ENCODE measurements at places on chromosomes 3 and 15.

DNA sequence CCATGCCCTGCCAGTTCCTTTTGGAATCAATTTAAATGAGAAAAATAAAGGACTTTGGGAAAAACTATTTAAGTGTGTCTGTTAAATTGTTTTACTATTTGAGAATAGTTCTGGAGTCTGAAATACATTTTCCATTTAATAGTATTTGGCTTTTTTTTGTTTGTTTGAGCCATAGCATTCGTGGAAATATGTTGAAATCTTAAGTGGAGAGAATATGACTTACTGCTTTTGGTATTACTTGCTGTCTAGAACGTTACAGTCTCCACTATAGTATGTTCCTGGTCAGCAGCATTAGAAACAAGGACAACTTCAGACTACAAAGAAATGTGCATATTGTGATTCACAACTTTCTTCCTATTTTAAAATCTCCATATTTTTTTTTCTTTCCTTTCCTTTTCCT, 179.4 kb downstream of the GHSR start:
- DNase-seq, result no peak

- DNase-seq, result peak; percentile 26
These were observed 519 bp downstream of the ASB7 start for GRCh38 chr15:100602823-100603393.

DNA sequence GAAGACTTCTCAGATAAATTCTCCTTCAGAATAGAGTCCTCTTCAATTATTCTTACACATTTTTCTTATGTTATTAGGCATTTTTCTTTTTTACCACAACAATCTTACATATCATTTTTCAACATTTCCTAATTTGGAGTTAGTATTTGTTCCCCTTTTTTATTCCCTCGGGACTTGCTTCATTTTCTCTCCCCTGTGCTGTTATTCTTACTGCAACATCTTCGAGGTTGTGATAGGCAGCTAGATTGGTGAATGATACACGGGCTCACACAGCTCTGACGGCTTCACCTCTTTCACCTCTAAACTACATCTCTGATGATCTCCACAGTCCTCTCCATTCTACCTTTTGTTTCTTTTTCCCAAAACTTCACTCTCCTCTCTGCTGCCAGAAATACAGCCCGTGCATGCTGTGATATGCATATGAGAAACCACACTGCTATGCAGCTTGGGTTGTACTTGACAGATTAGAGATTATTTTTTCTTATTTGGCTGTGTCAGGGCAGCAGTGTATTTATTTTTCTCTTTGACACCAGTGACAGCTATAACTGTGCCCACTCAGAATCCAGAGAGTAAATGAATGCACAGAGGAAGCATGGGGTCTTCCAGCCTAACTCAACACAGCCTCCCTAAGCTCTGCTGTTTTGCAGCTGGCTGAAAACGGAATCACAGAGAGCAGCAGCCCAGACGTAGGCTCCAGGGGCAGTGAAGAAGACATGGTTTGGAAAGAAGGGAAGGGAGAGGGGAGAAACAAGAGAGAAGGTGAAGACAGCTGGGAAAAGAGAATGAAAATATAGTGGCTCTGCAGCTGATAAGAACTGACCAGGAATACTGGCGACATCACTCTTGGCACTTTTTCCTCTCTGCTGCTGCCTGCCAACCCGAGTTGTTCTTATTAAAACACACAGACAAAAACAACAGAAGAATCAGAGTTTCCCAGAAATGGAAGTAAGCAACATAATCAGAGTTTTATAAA, 61.8 kb downstream of the SLC9A9 start:
- no peak for DNase-seq

DNA sequence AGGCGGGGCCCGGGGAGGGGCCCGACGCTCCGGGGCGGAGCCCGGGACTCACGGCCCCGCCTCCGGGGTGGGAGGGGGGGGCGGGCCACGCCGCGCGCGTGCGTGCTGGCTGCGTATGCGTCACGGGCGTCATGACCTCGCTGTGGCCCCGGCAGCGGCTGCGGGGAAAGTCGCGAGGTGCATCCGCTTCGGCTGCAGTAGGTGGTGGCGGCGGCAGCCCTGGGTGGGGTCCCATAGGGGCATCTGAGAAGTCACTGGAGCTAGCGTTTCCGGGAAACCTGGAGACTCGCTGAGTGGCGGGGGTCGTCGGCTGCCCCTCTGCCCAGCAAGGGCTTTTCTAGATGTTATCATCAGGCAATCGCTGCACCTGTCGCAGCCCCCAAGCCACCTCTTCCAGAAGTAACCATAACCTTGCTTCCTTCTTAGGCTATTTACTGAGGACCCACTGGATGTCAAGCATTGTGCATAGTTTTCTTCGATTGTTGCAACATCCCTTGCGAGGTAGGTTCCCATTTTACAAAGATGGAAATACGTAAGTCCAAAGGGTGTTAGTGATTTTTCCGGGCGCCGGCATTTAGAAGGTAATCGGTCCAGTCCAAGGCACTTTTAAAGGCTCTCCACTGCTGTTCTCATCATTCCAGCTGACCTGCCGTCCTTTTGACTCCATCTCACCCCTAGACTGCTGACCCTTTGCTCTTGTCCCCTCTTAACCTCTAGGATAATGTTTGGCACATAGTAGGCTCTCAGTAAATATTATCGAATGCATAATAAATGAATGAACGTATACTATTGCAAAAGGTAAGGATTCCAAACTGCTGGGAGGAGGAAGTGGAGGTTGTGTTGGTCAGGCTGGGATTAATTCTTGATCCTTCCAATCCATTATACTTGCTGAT, at the start of gene GDPGP1:
TSS of gene GDPGP1 (plus strand) at position 114 of the 893 bp plus-strand sequence. CDS start 6,700 bp downstream, outside the sequence.
- DNase-seq, result no peak

DNA sequence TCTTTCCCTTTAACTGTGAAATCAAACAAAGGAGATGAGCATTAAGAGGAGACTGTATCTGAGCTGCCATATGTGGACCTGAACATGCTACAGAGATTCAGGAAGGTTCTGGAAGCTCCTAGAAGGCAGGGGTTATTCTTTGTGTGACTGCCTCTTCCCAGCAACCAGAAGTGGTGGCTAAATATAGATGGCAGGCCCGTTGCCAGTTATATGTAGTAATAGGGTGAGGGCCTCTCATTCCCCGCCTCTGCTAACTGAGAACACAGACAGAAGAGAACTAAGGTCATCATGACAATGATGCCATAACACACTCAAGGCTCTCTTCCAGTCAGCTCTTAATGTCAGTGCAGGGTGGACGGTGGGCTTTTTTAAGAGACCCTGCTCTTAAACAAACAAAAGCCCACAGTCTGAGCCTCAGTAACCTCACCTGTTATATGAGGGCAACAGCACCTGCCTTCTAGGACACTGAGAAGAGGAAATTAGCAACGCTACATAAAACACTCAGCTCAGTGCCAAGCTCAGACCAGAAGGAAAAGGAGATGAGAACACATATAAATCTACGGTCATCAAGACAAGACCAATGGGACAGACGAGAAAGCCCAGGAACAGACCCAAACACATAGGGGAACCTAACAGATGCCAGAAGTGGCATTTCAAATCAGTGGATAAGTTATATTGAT, 22.3 kb downstream of the CFAP92 start:
- DNase-seq, result no peak

DNA sequence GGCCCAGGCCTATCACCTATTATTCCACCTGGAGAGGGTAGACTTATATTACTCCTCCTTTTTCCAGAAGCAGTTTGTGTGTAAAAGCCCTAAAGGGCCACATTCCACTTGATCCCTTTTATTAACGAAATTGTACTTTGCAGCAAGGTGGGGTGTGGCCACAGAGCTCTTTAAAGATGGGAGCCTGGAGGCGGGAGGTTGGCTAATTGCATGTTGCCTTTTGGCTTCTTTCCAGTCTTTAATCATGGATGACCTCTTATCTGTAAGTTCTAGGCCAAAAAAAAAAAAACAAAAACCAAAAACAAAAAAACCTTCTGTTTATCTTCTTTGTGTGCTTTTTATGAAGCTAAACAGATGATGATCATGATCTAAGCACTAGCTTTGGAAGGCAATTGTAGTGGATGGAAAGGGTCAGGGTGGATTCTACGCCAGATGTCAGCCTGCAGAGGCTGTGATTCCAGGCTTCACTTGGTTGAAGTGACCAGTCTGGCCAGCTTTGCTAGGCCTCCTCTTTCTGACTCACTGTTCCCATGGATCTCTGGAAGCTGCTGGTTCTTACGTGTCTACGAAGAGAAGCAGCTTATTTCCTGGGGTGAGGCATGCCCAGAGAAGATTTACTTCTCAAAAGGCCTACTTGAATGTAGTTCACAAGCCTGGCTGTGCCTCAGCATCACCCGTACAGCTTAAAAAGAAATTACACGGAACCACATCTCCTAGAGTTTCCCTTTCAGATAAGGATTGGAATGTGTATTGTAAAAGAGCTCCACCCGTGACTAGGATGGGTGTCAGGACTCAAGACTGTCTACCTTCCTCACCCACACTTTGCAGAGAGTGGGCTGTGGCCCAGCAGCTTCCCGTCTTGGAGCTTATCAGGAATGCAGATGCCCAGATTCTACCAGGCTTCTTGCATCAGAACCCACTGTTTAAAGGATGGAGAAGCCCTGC, 330.9 kb upstream of the C2CD4B start:
- no peak for DNase-seq

- DNase-seq, result no peak
These were observed 949 bp upstream of the MITF start for GRCh38 chr3:69738315-69738714.

- no peak for DNase-seq
These were observed 201.7 kb upstream of the SLC2A2 start for GRCh38 chr3:171228240-171228639.

DNA sequence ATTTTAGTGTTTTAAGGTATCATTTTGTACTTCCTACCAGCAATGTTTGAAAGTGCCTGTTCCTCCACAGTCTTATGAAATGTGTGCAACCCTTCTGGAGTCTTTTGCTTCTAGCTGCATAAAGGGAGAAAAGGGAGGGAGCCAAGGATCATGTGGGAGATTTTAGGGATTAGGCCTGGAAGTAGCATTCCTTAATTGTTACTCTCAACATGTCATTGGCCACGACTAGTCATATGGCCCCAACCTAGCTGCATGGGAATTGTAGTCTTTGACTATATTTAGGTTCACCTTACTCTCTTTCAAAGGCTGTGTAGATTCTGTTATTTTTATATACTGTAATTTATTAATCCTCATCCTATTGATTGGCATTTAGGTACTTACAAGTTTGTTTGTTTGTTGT, 14.9 kb downstream of the CRTAP start:
- DNase-seq, result no peak

DNA sequence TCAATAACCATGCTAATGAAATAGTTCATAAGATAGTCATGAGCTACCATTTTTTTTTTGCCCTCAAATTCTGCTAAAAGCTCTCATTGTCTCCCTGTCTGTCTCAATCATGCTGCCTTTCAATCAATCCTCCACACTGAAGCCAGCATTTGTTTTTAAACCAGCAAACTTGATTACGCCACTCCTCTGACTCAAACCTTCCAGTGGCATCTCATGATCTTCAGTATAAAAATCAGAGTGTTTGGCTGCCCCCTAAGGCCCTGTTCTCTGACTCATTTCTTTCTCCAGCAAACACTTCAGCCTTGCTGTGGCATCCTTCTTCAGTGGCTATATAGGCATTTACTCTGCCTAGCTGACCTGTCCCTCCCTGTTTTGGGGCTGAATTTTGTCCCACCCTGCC, 36.0 kb upstream of the EOMES start:
- no peak for DNase-seq

DNA sequence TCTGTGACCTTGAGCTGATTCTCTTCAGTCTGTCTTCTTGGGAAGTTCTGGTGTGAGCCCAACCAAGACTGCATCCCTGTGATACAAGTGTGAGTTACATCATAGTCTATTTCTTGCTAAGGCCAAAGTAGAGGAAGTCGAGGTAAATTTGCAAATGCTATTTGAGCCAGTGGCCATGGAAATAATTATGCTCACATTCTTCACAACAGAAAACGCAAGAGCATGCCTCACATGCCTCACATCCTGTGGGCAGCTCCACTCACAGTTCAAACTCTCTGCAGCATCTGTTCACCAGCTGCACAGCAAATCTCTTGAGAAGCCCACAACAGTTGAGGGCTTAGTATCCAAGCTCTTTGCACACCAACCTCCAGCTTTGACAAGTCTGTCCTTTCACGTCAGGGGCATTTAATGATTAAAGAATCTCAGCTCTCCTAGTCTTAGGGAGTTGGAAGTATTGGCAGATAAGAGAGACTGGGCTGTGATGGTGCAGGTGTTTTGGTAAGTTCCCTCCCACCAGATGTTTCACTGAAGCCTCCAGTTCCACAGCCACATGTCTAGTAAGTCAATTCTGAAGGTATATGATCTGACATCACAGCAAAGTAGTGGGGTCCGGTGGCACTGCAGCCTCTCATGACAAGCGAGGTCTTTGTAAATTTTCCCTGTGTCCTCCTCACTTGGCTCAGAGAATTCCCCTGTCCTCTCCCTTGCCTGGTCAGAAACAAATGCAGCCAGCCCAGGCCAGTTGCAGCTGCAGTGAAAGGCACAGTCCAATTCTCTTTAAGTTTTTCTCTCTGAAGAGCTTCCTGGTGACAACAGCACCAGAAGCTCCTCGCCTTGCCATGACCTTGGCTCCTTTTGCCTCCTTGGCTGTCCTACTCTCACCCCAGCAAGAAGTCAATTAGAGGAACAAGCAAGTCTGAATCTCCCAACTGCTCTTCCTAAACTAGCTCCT, 166.1 kb downstream of the SSR3 start:
- DNase-seq, result no peak

DNA sequence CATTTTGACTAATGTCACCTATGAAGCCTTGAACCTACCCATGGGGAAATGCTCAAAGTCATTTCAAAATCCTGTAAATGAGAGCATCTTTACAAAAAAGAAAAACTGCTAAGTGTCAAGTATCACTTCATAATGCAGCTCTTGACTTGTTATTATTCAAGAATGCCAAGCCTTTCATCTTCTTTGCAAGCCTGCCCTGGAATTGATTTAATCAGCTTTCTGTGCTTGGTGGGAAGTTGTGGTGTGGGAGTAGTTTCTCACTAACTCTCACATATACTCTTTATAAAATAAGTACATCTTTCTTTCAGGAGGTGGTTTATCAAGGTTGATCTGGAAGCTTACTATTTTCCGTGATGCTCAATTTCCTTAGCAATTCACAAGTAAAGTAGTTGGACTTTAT, 43.6 kb downstream of the RYR3 start:
- no peak for DNase-seq

DNA sequence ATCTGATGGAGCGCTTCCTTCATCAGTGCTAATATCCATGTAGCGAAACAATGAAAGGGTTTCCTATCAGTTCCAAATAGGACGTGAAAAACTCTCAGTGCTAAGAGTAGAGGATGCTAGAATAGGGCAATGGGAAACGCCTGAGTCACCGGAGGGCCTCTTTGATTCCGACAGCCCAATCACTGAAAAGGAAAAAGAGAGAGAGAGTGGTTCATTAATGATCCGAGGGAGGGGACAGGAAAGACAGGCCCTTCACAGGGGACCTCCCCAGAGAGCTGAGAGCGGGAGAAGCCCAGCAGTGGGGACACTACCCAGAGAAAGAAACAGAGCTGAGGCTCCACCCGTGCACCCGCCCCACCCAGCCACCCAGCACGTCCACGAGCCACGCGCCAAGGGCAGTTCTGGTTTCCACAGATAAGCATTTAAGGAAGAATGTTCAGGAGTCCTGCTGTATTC, 76.9 kb downstream of the RPN1 start:
- no peak for DNase-seq

GRCh38 chr15:68598171-68599152, 19.7 kb downstream of the CORO2B start:
- no peak for DNase-seq

Measured in central memory CD4-positive, alpha-beta T cell (primary cell).